Caki2 (cell line): ENCODE measurements at places on chromosomes 11 and 22.
A peak's percentile ranks its signal among the peaks of the same experiment; 100 is the strongest.

- no peak for DNase-seq
Observed at GRCh38 chr11:93903989-93904388, 53.6 kb upstream of the VSTM5 start.

- no peak for DNase-seq
Observed at GRCh38 chr11:79949574-79949973, 508.7 kb upstream of the TENM4 start.

DNA sequence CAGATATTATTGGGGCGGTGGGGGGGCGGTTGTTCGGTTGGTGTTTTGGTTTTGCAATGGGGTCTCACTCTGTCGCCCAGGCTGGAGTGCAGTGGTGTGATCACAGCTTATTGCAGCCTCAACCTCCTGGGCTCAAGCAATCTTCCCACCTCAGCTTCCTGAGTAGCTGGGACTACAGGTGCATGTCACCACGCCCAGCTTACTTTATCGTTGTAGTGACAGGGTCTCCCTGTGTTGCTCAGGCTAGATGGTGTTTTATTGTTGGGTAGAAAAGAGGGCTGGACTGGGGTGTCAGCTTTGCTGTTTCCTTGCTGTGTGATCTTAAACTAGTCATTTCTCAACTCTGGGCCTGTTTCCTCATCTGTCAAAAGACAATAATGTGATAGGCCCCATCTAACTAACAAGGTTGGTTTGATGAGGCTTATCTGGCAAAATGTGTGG lies 17.5 kb upstream of the MYH9 start:
- DNase-seq = no peak

GRCh38 chr22:49621601-49622210 lies 206.0 kb downstream of the BRD1 start:
- DNase-seq = no peak

DNA sequence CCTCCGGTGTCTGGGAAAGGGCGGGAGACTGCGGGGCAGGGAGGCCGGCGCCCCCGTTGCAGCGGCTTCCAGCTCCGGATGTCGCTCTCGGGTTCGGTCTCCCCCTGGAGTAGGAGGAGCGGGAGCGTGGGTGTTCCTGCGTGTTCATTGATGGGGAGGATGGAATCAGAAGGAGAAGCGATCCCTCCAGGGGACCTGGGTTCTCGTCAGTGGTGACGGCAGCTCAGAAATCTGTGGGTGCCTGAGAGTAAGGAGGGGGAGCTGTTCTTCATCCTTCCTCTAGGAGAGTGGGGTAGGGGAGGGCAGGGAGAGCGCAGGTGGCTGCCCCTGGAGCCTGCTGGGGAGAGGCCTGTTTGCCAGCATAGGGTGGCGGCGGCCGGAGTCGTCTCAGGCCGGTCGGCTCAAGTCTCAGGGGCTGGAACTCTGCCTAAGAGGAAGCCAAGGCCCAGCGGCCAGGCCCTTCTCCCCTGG lies 1.1 kb downstream of the UBASH3B start:
- DNase-seq = peak; percentile 48

DNA sequence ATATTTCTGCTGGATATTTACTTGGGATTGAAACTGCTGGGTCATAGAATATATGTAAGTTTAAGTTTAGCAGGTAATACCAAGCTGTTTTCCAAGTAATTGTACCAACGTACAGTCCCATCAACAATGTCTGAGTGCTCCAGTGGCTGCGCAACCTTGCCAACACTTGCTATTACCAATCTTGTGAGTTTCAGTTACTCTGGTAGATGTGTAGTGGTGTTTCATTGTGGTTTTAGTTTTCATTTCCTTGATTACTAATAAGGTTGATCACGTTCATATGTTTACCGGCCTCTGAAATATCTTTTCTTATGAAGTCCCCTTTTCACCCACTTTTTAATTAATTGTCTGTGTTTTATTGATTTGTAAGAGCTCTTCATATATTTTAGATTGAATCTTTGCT lies 370.6 kb upstream of the CADM1 start:
- no peak for DNase-seq

DNA sequence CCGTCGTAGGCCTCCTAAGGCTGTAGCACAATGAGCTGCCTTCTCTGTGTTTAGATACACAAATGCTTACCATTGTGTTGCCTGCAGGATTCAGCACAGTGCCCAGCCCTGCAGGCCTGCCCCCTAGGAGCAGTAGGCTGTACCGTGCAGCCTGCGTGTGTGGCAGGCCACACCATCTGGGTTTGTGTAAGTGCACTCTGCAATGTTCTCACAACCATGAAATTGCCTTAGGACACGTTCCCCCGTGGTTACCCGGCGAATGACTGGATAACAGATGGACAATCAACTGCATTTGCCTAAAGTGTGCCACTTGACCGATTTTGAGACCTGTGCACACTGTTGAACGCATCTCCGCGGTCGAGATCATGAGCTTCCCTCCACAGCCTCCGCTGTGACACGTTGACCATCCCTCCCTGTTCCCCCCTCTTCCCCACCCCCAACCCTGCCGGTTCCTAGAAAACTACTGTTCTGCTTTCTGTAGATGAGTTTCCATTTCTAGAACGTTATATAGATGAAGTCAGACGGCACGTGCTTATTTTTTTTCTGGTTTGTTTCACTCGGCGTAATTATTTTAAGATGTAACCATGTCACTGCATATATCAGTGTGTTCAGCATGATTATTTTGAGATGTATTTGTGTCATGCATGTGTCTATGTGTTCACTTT lies 22.2 kb upstream of the CTSD start:
- peak; percentile 17 for DNase-seq
